ENCODE measurements at places on chromosomes 2 and 18.

DNA sequence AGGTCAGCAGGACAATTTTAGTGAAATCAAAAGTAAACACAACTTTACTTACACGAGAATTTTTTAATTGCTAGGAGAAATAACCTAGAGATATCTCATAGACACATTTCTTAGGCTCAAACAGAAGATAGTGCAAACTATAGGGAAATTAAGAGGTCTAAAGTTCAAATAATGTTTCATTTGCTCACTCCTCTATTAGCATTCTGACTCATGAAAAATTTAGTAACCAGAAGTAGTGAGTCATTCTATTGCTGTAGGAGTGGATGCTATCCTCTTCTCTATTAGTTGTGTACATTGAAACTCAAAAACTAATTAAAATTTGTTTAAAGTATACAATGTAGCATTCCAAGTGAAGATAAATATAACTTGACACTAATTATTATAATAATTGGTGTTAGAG is 908.3 kb upstream of the TMEFF2 start:
- DNase-seq: no peak

GRCh38 chr2:45168711-45169338 is 159.6 kb upstream of the SIX2 start:
- DNase-seq: no peak

GRCh38 chr2:112665113-112665780 is 19.5 kb downstream of the SLC20A1 start:
- no peak for DNase-seq

GRCh38 chr2:216281316-216281715 is 91.0 kb downstream of the MARCHF4 start:
- DNase-seq: no peak

GRCh38 chr2:210611466-210611865 is 55.1 kb downstream of the CPS1 start:
- DNase-seq: no peak

GRCh38 chr2:39739386-39739785 is 39.7 kb downstream of the THUMPD2 start:
- no peak for DNase-seq
